ENCODE measurements at places on chromosomes 13 and 19.
A peak's percentile ranks its signal among the peaks of the same experiment; 100 is the strongest.

DNA sequence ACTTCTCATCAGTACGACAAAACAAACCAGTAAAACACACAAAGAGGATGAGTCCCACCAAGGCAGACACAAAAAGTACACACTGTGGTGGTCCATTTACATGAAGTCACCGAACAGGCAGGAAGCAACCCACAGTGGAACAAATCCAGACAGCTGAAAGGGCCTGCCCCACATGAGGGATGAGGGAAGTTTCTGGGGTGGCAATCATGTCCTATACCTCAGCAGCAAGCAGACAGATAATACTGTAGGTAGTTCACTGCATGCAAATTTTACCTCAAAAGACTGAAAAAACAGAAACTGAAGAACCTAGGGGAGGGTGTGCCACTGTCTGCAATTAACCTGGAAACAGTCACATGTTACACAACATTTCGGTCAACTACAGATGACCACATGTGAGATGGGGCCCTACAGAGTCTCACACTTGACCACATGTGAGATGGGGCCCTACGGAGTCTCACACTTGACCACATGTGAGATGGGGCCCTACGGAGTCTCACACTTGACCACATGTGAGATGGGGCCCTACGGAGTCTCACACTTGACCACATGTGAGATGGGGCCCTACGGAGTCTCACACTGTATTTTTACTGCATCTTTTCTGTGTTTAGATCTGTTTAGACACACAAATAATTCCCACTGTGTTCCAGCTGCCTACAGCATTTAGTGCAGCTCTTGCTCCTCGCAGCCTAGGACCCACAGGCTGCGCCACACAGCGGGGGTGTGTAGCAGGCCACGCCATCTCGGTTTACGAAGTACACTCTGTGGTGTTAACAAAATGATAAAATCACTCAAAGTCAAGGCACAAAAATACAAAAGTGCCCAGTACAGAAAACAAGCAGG, 22.2 kb downstream of the PCID2 start:
- DNase-seq: peak; percentile 17

- no peak for DNase-seq
Observed at GRCh38 chr19:3995607-3996006, 10.3 kb upstream of the EEF2 start.

DNA sequence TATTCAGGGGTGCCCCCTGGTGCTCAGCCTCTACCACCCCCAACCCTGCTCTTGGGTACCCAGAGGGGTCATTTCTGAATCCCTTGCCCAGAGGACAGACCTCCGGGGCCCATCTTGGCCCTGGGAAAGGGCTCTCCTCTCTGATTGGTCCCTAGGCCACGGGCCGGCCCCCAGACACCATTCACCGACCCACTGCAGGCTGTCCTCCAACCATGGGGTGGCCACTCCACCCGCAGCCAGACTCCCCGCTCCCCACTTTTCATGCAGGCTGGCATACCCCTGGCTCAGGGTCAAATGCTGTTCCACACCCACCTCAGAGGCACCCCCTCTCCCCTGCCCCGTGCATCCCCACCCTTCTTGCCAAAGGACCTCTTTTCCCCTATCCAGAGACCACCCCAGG, 14.8 kb downstream of the SMIM24 start:
- no peak for DNase-seq

GRCh38 chr19:646779-647565, 7.3 kb downstream of the FGF22 start:
- DNase-seq: no peak

GRCh38 chr19:49436381-49437017, 4.8 kb downstream of the SLC17A7 start:
- no peak for DNase-seq

DNA sequence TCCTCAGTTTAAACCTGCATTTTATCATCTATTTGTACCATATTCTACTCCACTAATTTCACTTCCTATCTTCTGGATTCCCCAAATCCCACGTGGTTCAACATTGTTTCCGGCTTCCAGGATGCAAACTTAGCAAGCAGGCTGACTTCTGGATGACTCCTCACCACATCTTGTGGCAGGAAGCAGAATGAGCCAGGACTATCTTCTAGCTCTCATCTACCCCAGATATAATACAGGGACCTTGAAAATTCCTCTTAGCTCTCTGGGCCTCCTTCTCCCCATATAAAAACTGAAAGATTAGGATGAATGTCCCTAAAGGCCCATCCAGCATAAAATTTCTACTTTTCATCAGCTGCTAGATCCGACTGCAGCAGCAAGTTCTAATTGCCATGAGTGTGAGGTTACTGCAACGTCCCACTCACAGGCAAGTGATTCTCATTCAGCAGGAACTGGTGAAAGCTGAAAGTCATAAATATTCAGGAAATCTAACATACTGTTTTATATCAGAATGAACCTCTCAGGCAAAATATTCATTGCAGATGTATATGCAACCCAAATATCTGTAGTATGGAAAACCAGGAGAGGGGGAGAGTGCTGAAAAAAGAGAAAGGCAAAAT, 93.4 kb downstream of the KCTD12 start:
- DNase-seq: peak; percentile 64

DNA sequence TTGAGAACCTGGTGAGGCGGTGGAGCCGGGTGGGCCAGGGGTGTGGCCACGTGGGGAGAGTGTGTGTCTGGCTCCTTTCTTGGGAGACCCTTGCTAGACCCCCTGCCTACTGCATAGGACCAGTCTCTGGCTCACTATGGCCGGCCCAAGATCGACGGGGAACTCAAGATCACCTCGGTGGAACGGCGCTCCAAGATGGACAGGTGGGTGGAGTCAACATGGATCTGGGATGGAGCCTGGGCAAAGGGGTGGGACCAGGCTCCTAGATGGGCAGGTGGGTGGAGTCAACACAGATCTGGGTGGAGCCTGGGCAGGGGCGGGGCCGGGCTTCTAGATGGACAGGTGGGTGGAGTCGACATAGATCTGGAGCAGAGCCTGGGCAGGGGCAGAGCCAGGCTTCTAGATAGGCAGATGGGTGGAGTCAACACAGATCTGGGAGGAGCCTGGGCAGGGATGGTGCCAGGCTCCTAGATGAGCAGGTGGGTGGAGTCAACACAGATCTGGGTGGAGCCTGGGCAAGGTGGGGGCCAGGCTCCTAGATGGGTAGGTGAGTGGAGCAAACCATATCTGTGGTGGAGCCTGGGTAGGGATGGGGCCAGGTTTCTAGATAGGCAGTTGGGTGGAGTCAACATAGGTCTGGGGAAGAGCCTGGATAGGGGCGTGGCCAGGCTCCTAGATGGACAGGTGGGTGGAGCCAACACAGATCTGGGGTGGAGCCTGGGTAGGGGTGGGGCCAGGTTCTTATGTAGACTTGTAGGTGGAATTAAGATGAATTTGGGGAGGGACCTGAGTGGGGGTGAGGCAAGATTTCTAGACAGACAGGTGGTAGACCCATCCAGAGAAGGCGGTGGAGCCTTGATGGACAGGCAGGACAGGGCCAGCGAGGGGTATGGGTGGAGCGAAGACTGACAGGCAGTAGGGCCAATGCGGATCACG, 56.5 kb downstream of the VAV1 start:
- no peak for DNase-seq

DNA sequence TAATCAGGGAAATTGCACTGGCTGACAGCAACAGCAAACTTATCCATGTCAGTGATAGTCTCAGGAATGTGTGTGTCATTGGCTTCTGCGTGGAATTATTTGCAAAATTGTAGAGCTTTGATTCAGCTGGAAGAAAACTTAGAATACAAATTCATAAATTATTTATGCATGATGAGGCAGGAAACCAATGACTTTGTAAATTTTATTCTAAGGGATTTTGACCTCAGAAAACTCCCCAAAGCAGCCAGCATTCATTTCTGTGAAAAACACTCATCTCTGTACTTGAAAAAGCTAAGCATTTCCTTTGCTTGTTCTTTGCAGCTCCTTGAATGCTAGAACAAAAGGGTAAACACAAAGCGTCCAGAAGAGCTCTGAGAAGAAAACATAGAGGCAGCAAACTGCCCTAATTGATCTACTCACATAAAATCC, 162.4 kb downstream of the DCT start:
- peak; percentile 69 for DNase-seq

DNA sequence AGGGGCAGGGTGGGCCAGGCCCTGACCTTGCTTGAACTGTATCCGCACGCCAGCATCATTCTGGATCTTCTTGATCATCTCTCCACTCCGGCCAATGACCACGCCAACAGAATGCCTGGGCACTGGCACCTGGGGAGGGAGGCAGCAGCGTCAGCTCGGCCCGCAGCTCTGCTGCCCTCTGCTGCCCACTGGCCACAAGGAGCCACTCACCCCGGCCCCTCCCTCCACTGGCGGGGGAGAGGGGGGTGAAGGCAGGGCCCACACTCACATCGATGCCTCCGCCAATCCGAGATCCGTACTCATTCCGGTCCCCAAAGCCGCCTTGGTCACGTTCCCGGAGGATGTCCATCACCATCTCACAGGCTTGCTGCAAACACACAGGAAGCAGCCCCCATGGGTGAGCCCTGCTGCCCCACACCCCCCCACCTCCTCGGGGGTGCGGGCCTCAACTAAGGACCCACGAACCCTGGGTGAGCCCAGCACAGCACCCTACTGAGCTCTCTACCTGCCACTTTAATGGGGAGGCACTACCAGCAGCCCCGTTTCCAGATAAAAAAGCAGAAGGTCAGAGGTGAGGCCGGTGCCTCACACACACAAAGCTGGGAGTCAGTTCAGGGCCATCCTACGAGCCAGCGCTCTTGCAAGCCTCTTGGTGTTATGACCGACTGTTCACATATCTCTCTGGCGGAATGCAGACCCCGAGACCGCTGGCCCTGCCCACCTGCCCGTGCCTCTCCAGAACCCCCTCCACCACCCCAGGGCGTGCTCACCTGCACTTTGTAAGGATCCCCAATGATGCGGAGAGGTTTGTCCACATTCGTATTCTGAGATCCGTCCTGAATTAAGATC, 6.7 kb downstream of the KHSRP start:
- peak; percentile 14 for DNase-seq

- DNase-seq: peak; percentile 32
Observed at GRCh38 chr13:76266561-76266960, 619.6 kb downstream of the KCTD12 start.

GRCh38 chr19:18349524-18350128, 9.2 kb downstream of the PGPEP1 start:
- peak; percentile 59 for DNase-seq
